ENCODE measurements at places on chromosomes 16 and 17. TPM values are rescaled to one million over a fixed set of nuclear protein-coding genes. Genes with fewer than 3 reads are reported as not detected.

ZPBP2 gene
- not detected for total RNA-seq

DNA sequence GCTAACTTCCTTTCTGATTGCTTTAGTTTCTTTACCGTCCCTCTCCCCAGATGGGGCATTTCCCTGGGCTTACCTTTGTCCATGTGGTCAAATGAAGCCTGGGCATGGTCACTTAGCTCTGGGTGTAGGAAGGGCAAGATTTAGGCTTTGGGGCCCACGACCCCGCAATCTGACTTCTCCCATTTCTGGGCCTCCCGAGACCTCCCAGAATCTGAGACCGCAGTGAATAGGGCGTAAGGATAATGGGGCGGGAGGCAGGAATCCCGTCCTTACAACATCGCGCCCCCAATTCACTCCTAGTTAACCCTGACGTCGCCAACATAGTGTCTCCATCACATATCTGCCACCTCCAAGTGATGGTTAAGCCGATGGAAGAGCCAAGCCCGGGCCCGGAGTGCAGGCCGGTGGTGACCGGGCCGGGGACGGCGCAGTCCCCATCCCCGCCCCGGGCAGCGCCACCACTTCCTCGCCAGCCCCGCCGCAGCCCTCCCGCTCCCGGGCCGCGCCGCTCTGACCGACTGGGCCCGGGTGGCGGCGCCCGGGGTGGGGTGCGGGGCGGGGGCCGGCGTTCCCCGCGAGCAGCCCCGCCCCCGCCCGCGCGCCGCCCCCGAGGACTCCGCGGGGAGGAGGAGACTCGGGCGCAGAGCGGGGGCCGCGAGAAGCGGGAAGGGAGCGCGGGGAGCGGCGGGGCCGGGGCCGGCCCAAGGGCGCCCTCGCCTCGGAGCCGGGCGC lies at the start of gene RHBDL3:
Gene RHBDL3 (plus strand): TSS at position 641 of the 732 bp plus-strand sequence. CDS start 358 bp downstream, outside the sequence.
- no peaks in the 10 kb centered on the region for H3K36me3 ChIP-seq
- DNase-seq: peak; percentile 68
- peak within 1 kb of the TSS; percentile 85 for H3K4me3 ChIP-seq
- H3K4me1 ChIP-seq: peaks cover 38% of the 10 kb centered on the region
- peaks cover 64% of the 10 kb centered on the region for H3K27me3 ChIP-seq

GRCh38 chr16:67372664-67373063 lies 20.6 kb downstream of the TPPP3 start:
- no peak overlapping the region for H3K4me3 ChIP-seq
- no peak overlapping the region for H3K27ac ChIP-seq
- H3K36me3 ChIP-seq: no peaks in the 10 kb centered on the region
- H3K4me1 ChIP-seq: no peaks in the 10 kb centered on the region

DNA sequence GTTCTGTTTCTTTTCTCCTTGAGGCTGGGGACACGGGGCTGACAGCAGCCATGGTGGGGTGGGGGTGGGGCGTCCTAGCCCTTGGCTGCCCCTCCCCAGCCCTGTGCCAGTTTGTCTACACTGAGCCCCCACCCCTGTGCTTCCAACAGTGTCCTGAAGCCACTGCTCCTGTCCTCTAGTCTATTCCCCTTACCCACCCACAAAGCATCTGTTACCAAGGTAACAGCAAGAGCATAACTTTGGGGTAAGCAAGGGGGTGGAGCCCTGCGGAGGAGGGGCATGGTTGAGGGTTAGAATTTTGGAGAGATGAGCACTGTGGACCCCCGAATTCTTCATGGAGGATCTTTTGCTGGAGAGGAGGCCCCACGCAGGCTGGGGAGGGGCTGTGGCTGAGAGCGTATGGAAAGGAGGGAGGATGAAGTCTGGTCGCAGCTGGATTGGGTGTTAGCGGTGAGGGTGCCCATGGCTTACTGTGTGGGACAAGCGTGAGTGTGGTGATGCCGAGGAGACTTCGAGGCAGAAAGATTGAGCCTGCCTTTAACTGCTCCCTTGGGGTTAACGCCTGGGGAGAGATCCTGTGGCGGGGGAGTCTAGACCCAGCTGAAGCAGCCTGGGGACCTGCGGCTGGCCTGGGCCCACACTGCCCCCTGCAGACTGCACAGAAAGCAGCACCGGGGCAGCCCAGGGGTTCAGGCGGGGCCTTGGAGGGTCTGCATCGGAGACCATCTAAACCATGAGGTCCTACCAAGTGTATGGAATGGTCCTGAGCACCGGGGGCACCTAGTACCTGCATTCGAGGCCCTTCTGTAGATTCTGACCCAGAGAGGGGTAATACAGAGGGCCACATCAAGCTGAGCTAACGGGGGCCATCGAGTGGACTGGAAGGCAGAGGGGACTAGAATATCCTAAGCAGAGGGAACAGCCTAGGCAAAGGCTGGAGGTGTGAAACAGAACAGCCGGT lies 6.1 kb upstream of the STAC2 start:
- DNase-seq: peak; percentile 80
- no peak overlapping the region for H3K4me3 ChIP-seq
- H3K27ac ChIP-seq: no peak overlapping the region
- H3K36me3 ChIP-seq: no peaks in the 10 kb centered on the region
- peaks cover 31% of the 10 kb centered on the region for H3K27me3 ChIP-seq

DNA sequence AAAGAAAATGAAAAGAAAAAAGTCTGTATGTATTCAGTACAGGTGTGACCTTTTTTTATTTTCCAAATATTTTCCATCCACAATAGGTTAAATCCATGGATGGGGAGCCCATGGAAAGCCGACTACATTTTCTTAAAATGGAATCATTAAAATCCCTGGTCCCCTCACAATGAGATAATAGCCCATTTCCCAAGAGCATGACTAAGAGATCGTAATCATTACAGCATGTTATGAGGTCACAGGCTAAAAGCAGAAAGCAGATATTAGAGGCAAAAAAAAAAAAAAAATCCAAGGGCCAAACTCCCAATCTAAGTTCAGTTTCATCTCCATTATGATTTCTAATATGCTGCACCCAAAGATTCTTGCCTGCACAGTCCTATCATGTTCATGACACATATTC lies 44.7 kb downstream of the CYTH1 start:
- H3K27ac ChIP-seq: no peak overlapping the region
- H3K4me1 ChIP-seq: peaks cover 43% of the 10 kb centered on the region

DNA sequence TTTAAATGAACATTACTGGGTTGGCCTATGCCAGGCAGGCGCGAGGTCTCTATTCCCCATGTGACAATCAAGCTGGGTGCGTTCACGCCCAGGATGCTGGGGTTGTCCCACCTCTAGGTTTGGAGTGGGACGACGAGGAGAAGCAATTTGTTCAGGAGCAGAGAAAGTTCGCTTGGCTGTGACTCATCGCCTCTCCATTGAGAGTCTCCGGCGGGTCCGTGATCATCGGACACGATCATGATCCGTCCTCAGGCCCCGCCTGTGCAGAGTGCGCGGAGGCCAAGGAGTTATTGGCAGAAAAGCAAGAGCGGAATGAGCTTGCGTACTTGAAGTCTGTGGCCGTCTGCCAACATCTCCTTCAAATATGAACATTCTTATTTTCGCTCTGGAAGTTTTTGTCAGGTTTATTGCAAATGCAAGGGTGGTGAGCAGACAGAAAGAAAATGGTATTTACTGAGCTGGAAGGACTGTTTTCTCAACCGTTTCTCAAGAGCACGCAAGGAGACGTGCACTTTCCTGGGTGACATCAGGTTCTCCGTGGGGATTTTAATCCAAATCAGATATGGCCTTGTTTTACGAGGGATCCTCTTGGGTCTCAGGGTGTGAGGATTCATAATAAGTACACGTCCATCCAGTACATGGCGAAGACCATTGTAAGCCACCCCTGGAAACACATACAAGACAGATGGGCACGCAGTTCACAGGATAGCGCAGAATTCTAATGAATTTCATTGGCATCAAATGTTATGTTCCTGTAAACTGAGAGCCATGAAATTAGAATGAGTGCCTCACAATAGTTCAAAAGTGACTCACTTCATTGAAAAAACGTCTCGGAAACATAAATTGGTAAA lies 70.1 kb upstream of the CREBBP start:
- no peaks in the 10 kb centered on the region for H3K27me3 ChIP-seq
- peak overlapping the region; percentile 80 for H3K27ac ChIP-seq
- H3K4me1 ChIP-seq: peaks cover 4% of the 10 kb centered on the region
- DNase-seq: peak; percentile 54

DNA sequence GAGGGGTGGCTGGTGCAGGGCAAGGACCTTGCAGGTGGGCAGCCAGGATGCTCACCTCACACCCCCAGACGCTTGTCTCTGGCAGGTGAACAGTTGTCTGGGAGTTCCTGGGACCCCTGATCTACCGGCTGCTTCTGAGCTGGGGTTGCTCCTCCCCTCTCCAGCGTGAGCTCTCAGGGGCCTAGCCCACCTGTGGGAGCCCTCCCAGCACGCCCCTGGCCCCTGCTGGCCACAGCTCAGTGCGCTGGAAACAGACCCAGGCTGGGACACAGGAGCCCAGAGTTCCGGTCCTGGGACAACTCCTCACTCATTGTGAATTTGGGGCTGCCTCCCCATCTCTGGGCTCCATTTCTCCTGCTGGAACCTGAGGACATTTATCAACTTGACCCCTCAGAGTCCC lies 30.3 kb downstream of the ARHGAP23 start:
- no peak overlapping the region for H3K4me3 ChIP-seq
- no peak for DNase-seq
- no peak overlapping the region for H3K27ac ChIP-seq
- peaks cover 9% of the 10 kb centered on the region for H3K27me3 ChIP-seq
- H3K36me3 ChIP-seq: peaks cover 17% of the 10 kb centered on the region

DNA sequence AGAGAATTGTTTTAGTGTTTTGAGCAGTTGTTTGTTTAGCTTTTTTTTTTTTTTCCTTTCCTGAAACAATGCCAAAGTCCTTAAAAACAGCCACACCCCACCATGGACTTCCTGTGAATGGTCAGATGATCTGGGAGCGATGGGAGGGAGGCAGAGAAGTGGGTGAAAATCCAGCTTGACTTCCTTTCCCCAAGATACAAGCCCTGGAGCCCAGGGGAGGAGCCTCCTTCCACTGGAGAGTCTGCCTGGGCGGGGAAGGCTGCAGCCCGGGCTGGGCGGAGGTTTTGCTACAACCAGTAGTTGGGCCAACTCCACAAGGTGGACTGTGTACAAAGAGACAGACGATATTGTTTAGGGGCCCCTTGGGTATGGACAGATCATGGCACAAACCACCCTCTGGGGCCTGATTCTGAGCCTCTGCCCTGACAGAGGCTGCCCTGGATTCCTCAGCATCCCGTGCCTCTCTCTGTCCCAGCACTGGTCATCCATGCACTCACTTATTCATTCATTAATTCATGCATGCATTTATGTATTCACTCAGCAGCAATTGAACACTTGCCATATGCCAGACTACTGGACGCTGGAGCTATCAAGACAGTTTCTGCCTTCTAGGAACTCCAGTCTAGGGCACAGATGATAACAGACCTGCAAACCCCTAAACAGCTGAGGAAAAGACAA lies 29.8 kb downstream of the WSB1 start:
- no peak overlapping the region for H3K4me3 ChIP-seq
- H3K27ac ChIP-seq: peak overlapping the region; percentile 50
- peak; percentile 67 for DNase-seq
- peaks cover 4% of the 10 kb centered on the region for H3K36me3 ChIP-seq
- no peaks in the 10 kb centered on the region for H3K27me3 ChIP-seq
- peaks cover 40% of the 10 kb centered on the region for H3K4me1 ChIP-seq

DNA sequence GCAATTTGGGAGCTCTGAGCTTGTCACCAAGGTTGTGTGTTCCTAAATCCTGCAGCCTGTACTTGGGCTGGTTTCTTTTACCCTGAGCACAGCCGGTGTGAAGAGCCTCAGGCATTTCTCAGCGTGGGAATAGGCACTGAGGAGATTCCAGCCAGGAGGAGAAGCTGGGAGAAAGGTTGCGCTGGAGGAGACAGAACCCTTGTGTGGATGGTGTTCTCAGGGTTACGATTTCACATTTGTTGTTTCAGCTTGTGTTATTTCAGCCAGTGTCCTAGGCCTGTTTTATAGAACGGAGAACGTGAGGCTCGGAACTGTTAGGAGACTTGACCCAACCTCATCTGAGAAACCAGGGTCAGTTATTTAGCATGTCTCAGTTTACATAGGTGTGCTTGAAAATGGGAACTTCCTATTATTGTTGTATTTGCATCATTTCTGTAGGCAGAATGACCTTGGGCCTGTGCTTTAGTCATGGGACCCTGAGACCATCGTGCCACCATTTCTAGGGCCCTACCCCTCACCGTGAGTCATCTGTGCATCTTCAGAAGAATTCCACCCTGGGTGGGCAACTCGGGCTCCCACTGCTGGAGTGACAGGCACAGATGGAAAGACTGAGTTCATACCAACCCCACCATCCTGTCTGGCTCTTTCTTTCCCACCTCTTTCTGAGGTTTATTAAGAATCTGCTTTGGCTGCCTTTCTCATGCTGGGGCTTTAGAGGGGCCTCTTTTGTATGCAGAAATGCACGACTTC lies 134.9 kb downstream of the MSI2 start:
- DNase-seq: no peak
- no peaks in the 10 kb centered on the region for H3K27me3 ChIP-seq
- peaks cover 3% of the 10 kb centered on the region for H3K4me1 ChIP-seq

DNA sequence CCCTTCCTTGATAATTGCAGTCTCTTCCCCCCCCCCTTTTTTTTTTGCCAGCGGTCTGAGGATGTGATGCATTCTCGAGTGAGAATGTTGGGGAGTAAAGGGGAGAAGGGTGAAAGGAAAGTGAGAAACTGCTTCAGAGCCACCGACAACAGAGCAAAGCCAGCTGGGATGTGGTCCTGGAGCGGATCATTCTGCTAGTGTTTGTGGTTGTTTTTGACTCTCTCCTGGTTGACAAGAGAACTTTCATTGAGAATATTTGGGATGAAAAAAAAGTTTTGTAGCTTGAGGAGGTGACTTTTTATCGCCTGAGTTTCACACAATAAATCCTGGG lies 1.3 kb downstream of the NF1 start:
- no peaks in the 10 kb centered on the region for H3K27me3 ChIP-seq
- peak overlapping the region; percentile 81 for H3K4me3 ChIP-seq
- no peaks in the 10 kb centered on the region for H3K36me3 ChIP-seq
- DNase-seq: no peak
- H3K27ac ChIP-seq: no peak overlapping the region
